ENCODE measurements at places on chromosomes 2 and 18.

DNA sequence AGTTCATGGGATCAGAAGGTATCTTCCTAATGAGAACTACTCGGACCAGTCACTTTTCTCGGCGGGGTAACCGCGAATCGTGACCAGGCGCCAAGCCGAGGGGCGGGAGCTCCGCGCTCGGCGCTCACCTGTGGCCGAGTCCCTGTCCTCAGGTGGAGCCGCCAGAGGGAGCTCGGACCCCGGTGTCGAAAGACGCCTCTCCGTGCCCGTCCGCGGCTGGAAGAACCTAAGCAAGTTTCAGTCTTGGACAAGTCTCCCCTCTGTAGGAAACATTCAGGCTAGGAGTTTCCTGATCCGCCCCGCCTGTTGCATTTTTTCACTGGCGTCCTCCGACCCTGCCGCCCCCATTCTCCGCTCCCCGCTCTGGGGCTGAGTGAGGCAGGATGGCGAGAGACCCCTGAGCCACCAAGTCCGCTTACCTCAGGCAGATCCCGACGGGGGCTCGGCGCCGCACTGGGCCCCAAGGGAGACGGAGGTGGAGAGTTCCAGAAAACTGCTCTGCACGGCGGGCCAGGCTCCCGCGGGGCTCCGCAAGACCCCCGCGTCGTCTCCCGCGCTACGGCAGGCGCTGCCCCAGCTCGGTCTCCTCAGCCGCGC, 480 bp downstream of the DSEL start:
- DNase-seq: peak; percentile 90

DNA sequence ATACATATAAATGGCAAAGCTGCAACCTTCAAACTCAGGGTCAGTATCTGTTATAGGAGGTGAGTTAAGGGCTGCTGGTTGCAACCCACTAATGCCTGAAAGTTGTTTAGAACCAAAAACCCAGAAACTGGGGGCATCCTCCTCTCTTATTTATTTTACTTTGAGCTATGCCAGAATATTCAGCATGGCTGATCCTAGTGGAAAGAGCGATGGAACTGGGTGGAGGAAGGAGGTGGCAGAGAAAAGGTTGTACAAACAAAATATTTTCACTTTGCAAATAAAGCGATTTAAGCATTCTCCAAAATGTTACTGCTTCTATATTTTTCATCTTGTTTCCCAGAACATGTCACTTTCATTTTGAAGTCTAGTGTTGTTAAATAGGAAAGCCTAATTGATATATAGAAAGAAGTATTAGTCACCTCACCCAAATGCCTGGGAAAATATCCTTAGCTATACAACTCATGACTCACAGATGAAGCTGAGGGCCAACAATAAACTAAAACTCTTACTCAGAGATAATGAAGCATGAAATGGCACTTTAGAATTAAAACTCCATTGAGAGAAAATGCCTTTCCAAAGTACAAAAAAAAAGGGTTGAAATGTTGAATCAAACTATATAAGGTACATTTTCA, 251.4 kb upstream of the UBE2E3 start:
- no peak for DNase-seq

GRCh38 chr2:152510621-152511020, 175.6 kb downstream of the FMNL2 start:
- no peak for DNase-seq

GRCh38 chr2:47360927-47361326, 42.0 kb upstream of the MSH2 start:
- no peak for DNase-seq

DNA sequence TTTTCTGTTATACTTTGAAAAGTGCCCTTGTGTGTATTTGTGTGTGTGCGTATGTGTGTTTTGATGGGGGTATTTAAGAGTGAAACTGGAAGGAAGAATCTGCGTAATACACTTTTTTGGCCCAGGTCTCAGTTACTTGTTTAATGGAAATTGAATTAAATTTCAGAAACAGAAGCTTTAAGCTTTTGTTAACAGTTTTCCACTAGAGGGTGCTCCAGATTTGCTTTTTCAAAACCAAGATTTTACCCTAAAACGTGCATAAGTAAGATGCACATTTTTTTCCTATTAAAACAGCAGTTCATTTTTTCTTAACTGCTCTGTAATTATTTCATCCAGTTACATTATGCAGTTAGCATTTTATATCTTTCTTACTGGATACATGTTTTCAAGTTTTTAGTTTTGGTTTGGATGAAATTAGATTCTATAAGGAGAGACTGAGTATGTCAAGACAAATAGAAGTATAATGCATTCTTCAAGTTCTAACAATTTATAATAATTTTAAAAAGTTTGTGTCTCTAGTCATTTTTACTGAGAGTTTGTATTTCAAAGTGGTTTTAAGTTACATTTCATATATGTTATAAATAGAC, 97.2 kb downstream of the PIK3C3 start:
- DNase-seq: no peak

GRCh38 chr2:28475088-28475595, 20.7 kb upstream of the PLB1 start:
- DNase-seq: no peak

GRCh38 chr2:25700221-25700660, 26.9 kb upstream of the DTNB start:
- no peak for DNase-seq

GRCh38 chr2:25255745-25256487, 85.8 kb downstream of the DNMT3A start:
- DNase-seq: no peak

DNA sequence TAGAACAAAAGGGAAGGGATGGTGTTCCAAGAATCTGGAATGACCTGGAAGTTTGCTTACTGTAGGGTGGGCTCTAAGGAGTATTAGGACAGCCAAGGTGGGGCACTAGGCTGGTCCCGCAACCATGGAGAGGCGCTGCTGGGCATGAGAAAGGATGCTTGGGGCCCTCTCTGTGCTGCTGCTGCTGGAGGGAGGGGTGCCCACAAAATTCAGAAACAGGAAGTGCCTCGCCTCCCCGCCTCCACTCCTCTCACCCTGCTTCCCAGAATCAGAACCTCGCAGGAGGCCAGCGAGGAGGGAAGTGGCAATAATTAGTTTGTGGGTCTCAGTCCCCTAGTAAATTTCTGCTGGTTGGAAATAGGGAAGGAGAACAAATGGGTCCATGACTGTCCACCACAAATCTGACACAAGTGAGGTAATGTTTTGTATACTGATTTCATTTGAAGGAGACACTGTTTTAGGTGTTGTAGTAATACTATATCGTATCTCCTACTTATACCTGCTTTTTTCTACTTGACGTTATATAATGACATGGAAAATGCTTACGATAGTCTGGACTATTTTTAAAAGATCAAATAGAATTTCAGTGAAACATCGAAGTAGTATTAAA, 7.9 kb upstream of the PDCL3 start:
- no peak for DNase-seq

DNA sequence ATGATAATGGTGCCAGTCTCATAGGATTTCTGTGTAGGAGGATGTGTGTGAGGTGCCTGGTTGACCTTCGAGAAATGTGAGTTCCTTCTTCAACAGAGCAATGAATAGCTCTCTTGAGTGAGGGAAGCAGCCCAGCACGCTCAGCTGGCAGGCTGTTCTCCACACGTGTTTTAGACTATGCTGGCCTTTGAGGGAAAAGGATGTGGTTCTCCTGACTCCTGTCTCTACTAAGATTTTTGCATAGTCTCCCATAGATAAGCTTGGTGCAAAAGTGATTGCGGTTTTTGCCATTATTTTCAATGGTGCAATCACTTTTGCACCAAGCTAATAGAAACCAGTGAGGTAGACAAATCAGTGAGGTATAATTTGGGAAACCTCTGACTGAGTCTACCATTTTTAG, 284.1 kb downstream of the SLC4A3 start:
- no peak for DNase-seq
